ENCODE measurements at places on chromosomes 5 and 9.

DNA sequence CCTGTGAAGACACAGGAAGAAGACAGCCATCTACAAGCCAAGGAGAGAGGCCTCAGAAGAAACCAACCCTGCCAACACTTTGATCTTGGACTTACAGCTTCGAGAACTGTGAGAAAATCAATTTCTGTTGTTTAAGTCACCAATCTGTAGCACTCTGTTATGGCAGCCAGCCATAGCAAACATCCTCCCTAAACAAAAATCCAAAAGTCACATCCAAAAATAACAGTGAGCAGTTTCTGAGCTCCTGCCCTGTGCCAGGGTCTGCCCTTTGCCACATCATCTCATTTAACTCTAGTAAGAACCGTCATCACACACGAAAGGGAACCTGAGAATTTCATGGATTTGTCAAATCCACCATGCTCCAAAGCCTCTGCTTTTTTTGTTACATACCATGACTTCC lies 118.8 kb downstream of the TRIM36 start:
- DNase-seq = no peak

DNA sequence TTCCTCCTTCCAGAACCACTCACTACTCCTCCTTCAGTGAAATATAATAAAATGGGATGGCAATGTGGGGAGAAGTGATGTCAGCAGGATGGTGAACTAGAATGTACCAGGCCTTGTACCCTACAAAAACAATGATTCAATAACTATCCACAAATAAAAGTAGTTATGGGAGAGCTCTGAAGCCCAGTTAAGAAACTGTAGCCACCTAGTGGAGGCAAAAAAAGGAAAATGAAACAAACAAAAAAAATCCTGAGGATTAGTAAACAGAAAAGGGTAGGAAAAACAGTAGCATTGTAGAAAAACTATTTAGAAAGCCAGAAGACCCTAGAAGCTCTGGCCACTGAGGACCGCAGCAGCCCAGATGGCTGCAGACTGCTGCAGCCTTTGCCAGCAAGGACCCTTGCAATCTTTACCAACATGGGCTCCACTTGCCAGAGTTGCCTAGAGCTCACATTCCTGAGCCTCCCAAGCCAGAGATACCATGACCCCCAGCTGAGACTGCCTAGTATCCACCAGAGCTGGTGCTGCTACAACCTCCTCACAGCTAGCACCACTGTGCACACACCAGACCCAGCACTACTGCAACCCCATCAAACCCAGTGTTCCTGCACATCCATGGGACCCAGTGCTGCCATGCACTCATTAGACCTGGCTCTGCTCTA lies 259.7 kb upstream of the MSX2 start:
- no peak for DNase-seq

DNA sequence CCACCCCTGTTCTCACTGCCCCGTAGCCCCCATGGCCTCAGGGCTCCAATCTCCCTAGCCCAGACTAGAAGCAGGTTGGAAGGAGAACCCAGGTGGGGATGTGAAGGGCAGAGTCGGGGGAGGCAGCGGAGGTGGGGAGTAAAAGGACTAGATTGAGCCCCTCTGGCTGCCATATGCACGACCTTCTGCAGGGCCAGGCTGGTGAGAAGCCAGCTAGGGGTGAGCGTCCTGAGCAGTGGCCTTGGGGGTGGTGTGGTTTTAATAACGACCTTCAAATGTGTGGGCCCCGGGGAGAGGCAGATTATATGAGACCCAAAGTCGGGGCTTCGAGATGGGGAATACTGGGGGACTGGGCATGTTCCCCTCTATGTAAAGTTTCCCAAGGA lies 139.5 kb downstream of the C9orf50 start:
- no peak for DNase-seq

DNA sequence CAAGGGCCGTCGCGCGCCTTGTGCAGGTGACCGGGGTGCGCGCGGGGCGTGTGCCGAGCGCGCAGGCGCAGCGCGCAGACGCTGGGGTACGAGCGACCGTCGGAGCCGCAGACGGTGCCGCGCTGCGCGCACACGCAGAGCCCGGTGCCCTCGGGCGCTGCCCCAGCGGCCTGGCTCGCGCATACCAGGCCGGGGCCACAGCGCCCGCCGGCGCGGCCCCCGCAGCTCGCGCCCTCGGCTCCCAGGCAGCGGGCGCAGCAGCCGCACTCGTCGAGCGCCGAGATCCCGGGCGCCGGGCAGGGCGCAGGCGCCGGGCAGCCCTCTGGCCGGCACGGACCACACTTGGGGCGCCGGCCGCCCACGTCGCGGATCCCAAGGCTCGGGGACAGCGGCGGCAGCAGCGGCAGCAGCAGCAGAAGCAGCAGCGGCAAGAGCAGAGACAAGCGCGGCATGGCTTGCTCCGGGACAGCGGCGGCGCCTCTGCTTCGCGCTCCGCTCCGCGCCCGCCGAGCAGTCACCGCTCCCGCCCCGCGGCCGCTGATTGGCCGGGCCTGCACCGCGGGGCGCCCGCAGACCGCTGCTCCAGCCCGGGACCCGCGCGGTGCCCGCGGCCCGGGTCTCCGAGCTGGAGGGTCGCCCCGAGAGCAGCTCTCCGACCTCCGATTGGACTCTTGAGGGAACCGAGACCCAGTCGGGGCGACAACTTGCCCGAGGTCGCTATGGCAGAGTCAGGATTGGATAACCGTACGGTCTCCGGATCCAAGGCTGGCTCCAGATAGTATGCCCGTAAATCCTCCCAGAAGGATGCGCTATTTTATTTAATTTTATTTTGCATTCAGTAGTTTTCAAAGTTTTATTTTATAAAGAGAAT lies at the start of gene IGFBPL1:
IGFBPL1 (minus strand) TSS at position 482 of the 871 bp plus-strand sequence; CDS start at position 452, 30 bp downstream.
- DNase-seq = no peak

DNA sequence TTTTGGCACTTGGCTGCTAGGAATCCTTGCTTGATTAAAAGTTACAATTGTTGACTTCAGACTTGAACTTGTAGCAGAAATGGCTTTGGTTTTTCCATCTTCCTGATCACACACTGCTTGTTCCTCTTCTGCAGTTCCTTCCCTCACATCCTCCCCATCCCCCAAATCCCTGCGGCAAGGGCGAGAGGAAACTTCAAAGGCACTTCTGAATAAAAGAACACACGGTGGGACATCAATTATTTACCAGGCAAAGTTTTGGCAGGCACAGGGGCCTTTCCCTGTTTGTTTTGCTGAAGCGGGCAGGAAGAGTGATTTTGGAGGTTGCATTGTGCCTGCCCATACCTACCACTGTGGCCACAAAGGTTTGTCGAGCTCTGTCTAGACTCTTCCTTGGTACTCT lies 260.9 kb downstream of the KIF4B start:
- no peak for DNase-seq

DNA sequence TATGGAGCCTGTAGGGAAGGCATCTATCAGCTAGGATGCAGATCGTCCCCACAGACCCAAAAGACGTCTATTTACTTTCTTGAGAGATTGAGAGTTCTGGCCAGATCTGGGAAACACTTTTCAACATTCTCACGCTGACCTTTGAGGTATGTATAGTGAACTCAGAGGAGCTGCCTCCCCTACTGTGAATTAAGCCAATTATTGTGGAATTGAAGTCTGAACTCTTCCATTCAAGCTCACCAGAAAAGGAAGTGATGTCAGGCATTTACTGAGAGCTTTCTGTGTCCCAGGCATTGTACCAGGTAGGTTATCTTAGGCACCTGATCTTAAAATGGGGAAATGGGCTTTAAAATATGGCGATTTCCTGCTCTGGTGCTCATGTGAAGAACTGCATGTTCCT lies 136.5 kb downstream of the SV2C start:
- no peak for DNase-seq

GRCh38 chr5:178525906-178526732 lies 64.1 kb downstream of the COL23A1 start:
- no peak for DNase-seq

- DNase-seq = no peak
Measured at GRCh38 chr5:157772127-157772526, 28.6 kb downstream of the LSM11 start.

All from T-helper 1 cell (primary cell).